ENCODE measurements at places on chromosomes 7 and 10.

DNA sequence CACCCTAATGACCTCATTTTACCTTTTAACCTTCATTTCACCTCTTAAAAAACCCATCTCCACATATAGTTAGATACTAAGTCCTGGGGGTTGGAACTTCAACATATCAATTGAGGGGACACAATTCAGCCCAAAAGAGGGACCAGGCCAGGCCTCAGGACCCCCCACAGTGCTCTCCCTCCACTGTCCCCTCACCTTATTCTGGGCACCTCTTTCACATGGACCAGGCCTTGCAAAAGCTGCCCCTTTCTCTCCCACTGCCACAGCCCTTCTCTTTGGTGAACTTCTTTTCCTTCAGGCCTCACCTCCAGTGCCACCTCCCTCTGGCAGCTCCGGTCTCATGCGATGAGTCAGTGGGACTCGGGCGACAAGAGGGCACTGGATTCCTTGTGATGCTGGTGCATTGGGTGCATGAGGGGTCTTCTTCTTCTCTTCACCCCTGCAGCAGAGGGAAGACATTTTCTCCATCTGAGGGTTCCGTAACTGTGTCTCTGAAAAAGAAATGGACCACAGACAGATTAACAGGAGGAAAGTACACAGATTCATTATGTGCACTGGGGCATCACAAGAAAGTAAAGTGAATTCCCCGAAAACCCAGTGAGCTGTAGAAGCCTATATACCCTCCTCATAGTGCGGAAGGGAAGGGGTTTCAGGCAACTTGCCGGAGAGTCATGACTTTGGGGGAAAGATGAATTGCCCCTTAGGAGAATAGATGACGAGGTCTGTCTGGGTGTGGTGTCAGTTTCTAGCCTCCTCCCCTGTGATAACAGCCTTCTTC is 288.7 kb upstream of the IGFBP3 start:
- no peak for DNase-seq

- no peak for DNase-seq
Observed at GRCh38 chr7:147472556-147472955, 1118.0 kb upstream of the C7orf33 start.

GRCh38 chr10:131871673-131872005 is 29.2 kb upstream of the PPP2R2D start:
- DNase-seq, result no peak

DNA sequence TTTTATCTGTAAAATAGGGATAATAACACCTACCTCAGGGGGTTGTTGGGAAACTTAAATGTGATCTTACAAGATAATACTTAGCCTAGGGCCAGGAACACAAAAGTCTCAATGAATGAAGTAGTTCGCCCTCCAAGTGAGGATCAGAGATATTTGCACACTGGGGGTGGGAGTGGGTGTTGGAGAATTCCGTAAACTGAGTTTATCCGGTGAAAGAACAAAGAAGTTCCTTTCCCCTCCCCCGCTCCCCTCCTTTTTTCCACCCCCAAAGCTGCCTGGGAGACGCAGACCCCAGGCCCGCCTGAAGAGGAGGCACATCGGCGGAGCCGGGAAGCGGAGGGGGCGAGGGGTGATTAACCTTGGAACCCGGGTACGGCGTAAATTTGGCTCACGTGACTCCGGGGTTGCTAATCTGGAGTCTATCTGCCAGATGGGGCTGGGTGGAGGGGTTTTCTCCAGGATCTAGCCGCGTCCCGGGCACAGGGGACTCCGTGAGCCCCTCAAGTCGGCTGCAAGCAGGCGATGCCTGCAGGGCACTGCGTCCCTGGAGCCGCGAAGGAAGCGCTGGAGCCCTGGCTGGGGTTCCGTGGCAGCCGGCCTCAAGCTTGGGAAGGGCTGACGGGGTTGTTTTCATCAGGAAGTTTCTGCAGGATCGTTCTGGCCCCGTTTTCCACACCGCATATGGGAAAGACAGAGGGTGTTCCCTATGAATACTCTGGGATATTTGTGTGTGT is 1.4 kb upstream of the PODXL start:
- DNase-seq, result no peak

DNA sequence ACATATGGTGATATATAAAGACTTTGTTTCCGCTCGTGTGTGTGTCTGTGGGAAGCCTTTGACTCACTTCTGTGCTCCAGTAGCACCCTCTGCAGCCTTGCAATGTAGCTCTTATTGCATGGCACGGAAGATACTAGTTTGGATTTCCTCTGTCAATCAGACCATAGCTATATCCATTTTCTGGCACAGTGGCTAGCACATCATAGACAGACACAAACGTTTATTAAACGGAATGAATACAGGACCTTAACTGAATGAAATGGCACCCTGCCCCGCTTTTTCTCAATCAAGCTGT is 124.0 kb upstream of the PTPN20 start:
- peak; percentile 33 for DNase-seq

- DNase-seq, result no peak
Observed at GRCh38 chr7:44189286-44189992, at the start of gene GCK. Gene GCK, minus strand, starts transcription at chr7:44189439. Its CDS starts 486 bp downstream, at chr7:44188953.

DNA sequence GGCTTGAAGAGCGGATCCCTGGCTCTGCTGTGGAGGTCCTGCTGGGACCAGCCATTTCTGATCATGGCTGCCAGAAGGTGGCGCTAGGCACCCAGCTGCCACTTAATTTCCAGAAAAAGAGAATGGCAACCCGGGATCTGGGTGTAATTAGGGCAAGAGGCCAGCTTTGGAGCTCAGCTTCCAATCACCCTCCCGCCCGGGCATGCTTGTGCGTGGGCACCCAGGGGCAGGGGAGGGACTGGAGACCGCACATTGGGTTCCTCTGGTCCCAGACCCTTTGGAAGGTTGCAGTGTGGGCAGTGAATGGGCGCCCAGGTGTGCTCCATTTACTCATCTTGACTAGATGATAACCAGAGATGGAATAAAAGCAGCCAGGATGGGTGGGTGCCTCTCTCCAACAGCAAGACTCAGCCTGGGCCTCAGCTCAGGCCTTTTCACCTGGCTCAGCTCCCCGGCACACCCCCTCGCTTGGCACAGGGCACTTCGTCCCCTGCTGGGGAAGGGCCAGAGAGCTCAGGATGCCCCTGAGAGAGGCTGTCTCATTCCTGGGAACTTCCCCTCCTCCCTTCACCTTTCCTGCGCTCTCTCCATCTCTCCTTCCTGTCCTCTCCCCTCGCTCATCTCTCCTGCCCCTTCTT is 14.7 kb downstream of the FAM241B start:
- DNase-seq, result peak; percentile 78

GRCh38 chr10:97608991-97609561 is 19.6 kb downstream of the C10orf62 start:
- DNase-seq, result no peak

DNA sequence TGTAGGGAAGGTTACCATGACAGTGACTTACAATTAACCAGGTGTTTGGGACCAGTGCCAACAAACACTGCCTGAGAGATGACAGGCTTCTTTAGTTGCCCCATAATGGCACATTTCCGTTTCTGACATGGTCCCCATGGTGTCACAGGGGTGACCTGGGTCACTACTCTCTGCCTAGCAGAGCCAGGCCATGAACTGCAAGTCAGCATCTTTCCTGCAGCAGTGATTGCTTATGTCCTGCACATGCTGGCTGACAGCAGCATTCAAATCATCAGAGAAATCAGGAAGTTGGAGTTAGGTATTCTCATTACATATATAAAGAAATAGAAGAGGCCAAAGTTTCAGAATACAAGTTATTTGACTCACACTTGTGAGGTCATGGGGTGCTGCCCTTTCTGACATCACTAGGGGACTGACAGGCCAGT is 47.1 kb upstream of the ZNRF2 start:
- no peak for DNase-seq

DNA sequence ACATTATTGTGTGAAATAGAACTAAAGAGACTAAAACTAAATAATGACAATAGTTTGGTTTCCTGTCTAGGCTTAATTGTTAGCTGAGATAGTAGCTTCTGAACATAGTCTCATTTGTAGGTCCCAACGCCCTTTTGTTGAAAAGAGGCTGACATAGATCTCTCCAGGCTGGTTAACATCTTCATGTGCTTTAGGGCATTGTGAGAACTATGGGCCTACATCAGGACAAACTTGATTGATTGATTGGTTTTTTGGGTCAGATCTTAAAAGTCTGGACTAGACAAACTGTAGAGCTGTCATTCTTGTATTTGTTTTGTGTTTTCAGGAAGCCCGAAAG is 869 bp downstream of the CHCHD1 start:
- DNase-seq, result no peak

DNA sequence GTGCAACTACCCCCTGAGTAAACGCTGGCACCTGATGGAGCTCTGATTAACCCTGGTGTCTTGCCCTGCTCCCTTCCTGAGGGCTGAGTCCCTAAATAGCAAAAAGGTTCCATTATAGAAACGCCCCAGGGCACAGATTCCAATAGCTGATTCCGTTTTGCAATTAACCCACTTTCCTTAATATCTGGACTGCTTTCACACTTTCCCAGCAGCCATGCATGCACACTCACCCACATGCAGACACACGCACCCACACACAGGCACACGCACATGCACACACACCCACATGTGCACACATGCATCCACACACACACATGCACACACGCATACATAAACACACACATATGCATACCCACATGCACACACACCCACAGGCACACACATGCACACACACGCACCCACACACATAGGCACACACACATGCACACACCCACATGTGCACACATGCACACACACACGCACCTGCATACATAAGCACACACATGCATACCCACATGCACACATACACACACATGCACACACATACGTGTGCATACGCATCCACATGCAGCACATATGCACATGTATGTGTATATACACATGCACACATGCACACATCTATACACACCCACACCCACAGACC is 129.3 kb downstream of the PAXIP1 start:
- no peak for DNase-seq

DNA sequence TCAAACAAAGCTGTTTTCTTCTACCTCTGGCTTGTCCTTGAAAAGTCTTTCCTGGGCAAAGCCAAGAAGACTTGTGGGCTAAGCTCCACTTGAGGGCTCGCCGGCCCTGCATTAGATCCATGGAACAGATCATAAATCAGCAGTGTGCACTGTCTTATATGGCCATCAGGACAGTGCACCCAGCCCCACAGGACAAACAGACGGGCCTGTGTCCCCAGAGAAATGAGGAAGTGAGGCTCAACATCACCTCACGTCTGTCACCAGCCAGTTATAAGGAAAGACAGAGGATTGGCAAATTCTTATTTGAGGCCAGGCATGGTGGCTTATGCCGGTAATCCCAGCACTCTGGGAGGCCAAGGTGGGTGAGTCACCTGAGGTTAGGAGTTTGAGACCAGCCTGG is 12.3 kb upstream of the IFT22 start:
- DNase-seq, result peak; percentile 58

DNA sequence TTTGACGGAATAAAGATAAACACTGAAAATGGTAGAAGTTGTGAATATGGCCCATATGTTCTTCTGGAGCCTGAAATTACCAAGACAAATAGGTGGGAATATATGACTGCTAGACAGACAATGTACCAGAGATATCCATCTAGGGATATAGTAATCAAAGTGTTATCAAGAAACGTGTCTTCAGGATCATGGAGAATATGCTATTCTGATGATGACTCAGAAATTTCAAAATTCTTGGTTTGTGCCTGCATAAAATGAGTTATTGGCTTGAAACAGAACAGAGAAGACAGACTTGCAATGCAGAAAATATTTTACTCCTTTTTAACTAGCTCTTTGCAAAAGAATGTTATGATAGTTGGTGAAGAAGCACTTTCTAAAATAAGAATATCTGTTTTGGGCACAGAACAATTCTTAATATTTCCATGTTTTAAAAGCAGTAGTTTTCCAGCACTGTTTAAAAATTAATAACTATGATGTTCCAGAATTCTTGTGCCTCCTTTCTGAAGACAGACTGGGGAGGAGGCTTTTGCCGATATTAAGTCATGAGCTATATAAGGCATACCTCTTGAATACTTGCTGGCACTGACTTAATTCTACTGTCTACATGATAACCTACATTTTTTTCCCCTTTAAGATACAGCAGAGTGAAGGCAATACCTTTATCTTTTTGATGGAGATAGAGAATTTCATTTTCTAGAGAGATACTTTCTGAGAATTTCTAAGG is 34.4 kb upstream of the CABCOCO1 start:
- no peak for DNase-seq

Measured in KBM-7 (cell line).